ENCODE measurements at places on chromosomes 7 and 10. TPM values are rescaled to one million over a fixed set of nuclear protein-coding genes. Genes with fewer than 3 reads are reported as not detected.

Gene ZNHIT1
- total RNA-seq, result 40.2 TPM

Gene SLC16A12
- not detected for total RNA-seq

Gene TMEM236
- total RNA-seq, result 0.07 TPM

Gene TMEM184A
- not detected for total RNA-seq

Gene ADARB2
- 2.2 TPM for total RNA-seq

DNA sequence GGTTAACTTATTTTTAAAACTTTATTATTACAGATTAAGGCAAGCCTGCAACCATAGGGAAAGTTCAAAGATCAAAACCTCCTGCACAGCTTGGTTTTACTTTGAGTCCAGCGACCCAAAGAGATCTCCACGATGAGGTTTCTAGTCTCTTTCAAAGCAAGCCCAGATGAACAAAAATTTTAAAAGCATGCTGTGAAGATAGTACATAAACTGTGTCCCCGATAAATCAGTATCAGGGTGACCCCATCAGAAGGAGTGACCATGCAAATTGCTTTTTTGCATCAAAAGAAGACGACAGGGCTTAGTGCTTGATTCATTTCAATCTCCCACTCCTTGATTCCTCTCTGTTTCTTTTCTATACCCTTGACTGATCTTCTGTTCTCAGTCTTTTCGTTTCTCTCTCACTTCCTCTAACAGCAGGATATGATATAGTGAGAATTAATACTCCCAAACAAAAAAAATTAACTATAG, 16.0 kb upstream of the DNTT start:
- no peak overlapping the region for H3K4me3 ChIP-seq
- H3K27me3 ChIP-seq, result peaks cover 1% of the 10 kb centered on the region
- DNase-seq, result no peak
- no peak overlapping the region for H3K27ac ChIP-seq
- H3K4me1 ChIP-seq, result peaks cover 7% of the 10 kb centered on the region
- H3K36me3 ChIP-seq, result no peaks in the 10 kb centered on the region
